ENCODE measurements at places on chromosomes 4 and X.

GRCh38 chr4:70709611-70710205 is 12.1 kb upstream of the RUFY3 start:
- no peak for DNase-seq

- DNase-seq: no peak
Measured at GRCh38 chr4:119540249-119540648, 88.4 kb downstream of the PDE5A start.

DNA sequence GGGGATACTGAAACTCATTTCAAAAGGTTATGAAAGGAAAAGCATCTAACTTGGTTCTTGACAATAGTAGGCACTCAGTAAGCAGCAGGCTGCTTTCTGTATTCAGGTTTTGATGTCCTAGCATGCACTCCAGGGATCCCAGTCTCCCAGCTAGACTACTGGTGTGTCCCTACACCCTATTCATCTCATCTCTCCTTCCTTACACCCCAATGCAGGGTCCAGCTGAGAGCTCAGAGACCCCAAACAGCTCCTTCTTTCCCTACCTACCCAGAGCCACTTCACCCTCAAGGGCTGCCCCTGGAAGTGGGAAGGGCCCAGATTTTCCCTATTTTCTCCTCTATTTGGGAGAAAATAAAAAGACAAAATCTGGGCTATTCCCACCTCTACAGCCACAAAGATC is 1.6 kb upstream of the EFNB1 start:
- DNase-seq: no peak

DNA sequence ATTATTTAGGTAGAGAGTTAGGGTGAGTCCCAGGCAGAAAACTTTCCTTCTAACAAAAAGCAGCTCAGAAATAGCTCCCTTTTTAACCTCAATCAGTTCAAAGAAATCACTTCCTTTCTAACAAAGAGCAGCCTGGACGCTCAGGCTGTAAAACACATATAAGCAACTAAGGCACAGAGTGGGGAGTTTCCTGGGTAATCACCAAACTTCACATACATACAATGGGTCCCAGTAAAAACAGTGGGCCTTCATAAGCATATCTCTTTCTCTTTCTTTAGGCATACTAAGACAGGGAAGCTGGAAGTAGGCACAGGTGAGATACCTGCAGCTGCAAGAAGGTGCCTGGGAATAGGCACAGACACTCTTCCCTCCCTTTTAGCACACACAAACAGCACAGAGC is 4.9 kb upstream of the NAF1 start:
- DNase-seq: no peak

GRCh38 chr4:87038837-87039615 is 104.2 kb downstream of the AFF1 start:
- DNase-seq: no peak

DNA sequence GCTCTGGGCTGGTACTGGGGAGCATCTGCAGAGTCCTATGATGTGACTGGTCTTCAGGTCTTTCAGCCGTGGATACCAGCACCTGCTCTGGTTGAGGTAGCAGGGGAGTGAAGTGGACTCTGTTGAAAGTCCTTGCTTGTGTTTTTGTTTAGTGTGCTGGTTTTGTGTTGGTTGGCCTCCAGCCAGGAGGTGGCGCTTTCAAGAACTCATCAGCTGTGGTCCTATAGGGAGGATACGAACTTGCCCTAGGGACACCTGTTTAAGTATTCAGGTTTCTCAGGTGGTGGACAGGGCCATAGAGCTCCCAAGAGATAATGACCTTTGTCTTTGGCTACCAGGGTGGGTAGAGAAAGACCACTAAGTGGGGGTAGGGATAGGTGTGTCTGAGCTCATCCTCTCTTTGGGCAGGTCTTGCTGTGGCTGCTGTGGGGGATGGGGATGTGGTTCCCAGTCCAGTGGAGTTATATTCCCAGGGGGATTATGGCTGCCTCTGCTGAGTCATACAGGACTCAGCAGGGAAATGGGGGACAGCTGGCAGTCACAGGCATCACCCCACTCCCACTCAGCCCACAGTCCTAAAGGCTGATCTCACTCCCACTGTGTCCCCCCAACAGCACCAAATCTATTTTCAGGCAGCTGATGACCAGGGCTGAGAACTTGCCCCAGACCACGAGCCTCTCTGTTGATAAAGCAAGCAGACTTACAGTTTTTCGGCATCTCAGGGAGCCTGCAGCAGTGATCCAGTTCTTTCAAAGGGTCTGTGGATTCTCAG is 24.1 kb downstream of the MSMO1 start:
- DNase-seq: no peak

- DNase-seq: no peak
Measured at GRCh38 chr4:169115897-169116254, 105.8 kb upstream of the CBR4 start.

GRCh38 chr4:7423801-7424552 is 10.8 kb downstream of the PSAPL1 start:
- no peak for DNase-seq

DNA sequence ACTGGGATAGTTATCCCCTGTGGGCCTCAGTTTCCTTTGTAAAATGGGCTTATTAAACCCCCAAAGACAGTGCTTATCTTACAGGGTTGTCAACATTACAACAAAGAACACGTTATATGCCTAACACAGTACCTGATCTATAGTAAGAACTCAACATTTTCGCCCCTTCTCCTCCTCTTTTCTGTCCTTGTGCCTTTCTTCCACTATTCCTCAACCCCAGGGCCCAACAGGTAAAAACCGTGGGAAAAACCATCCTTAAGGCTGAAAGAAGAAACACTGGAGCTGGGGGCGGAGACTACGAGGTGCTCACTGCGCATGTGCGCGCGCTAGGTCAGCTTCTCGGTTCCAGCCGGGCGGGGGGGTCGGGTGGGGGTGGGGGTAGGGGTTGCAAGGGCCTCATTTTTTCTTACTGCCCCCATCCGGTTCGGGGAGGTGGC is 426 bp upstream of the XIAP start:
- DNase-seq: no peak

GRCh38 chr4:34043131-34043530 is 2201.2 kb downstream of the ARAP2 start:
- no peak for DNase-seq

- DNase-seq: peak; percentile 29
Measured at GRCh38 chr4:38160487-38161207, 200.4 kb downstream of the PTTG2 start.

DNA sequence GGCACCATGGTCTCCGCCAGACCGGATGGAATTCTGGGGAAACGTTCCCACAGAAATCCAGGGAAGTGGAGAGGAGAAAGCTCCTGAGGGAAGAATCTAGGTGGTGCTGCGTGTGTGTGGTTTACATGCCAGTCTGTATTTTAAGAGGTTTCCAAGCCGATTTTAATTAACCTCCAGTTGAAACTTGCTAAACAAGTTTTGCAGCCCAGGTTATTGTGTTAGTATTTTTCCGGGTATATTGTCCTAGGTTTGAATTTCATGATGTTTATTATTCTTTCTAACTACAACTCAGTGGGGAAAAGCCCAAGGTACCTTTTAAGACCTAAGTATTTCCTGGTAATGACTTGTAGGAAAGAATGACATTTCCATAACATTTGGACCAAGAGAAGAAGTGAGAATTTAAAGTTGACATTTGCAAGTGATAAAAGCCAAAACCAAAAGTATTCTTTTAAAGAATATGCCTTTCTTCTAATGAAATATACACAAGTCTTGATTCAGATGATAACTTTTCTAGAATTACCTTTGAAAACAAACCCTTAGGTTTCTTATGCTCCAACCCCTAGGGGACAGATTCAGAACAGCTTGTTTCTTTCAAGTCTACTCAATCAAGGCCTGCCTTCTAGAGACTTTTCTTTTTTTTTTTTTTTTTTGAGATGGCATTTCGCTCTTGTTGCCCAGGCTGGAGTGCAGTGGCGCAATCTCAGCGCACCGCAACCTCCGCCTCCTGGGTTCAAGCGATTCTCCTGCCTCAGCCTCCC is 14.6 kb downstream of the SAT1 start:
- no peak for DNase-seq

DNA sequence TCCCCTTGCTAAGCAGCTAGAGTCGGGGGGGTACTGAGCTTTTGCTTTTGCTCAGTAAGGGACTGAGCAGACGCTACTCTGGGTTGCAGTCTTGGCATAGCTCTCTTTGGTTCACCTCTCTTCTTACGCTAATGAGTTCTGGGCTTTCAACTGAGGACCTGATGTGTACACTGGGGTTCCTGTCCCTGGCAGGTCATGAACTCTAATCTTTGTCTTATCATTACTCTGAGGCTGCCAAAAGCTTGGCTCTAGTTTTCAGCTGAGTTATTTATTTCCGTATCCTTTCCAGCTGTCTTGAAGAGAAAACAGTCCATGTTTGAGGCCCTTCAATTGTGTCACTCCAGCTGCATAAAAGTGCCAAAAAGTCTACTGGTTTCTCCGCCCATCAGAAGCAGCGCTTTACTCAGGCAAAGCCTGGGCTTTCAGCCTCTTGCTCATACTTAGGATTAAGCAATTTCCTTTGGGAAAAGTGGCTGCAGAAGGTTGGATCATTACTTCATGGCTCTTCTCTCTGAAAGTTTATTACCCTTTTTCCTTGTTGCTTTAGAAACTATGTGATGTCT is 121.0 kb upstream of the STOX2 start:
- no peak for DNase-seq

- no peak for DNase-seq
Measured at GRCh38 chr4:187921946-187922623, 73.5 kb upstream of the ZFP42 start.

- DNase-seq: peak; percentile 47
Measured at GRCh38 chrX:72245461-72246089, 6.7 kb upstream of the ERCC6L start.

- no peak for DNase-seq
Measured at GRCh38 chr4:168634276-168634802, 137.5 kb downstream of the PALLD start.

GRCh38 chrX:68584221-68584620 is 63.2 kb upstream of the STARD8 start:
- no peak for DNase-seq

GRCh38 chr4:161931089-161931488 is 232.7 kb downstream of the FSTL5 start:
- no peak for DNase-seq

DNA sequence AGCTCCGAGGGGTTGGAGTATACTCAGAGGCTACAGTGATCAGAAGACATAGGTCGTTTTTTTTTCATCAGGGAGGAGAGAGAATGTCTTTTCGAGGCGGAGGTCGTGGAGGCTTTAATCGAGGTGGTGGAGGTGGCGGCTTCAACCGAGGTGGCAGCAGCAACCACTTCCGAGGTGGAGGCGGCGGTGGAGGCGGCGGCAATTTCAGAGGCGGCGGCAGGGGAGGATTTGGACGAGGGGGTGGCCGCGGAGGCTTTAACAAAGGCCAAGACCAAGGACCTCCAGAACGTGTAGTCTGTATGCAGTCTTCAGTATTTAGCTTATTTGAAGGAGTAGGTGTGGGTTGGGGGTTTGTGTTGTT is 500 bp downstream of the GAR1 start:
- peak; percentile 55 for DNase-seq

DNA sequence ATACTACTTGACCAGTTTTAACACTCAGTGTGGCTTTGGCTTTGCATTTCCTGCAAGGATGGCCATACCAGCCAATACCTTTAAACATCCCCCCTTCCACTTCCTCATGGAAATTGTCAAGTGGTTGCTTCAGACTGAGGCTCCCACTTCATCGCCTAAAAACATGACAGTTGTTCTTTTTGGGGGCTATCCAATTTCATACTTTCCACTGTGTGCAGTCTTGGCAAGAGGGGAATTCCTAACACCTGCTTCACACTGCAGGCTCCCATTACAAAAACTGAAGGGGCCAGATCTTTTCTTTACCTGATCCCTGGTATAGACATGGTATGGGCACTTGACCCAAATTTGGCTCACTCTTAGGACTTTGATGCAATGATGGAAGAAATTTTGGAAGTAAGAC is 28.5 kb upstream of the TSR2 start:
- DNase-seq: no peak

DNA sequence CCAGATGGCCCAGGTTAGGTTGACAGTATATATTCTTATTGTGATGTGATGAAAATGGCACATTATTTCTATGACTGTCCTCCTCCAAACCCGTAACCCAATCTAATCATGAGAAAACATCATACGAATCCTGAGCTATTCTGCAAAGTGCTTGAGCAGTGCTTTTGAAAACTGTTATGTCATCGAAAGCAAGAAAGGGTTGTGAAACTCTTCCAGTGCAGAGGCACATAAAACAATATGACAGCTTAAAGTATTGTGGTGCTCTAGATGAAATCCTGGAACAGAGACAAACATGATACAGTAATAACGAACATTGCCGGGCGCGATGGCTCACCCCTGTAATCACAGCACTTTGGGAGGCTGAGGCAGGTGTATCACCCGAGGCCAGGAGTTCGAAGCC is 1648.0 kb downstream of the STIM2 start:
- DNase-seq: no peak

Data from activated CD4-positive, alpha-beta T cell treated with anti-CD3 and anti-CD28 coated beads, Interleukin-2, amount 50 U/mL, for 48 hours (primary cell).